ENCODE measurements at places on chromosomes 6 and 20.
A peak's percentile ranks its signal among the peaks of the same experiment; 100 is the strongest.

- no peak for DNase-seq
These were observed 53.3 kb upstream of the LGSN start for GRCh38 chr6:63372951-63373533.

DNA sequence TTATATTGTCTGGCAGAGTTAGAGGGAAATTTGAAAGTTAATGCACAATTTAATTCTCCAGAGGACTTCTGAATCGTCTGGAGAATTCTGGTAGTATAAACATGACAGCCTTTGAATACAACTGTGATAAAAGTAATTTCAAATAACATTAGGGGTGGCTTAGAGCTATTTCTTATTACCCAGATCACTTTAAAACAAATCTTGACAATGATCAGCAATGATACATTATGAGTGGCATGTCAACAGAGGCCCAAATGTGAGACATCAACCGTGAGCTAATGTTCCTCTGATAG lies 259.1 kb downstream of the HACE1 start:
- DNase-seq: no peak

DNA sequence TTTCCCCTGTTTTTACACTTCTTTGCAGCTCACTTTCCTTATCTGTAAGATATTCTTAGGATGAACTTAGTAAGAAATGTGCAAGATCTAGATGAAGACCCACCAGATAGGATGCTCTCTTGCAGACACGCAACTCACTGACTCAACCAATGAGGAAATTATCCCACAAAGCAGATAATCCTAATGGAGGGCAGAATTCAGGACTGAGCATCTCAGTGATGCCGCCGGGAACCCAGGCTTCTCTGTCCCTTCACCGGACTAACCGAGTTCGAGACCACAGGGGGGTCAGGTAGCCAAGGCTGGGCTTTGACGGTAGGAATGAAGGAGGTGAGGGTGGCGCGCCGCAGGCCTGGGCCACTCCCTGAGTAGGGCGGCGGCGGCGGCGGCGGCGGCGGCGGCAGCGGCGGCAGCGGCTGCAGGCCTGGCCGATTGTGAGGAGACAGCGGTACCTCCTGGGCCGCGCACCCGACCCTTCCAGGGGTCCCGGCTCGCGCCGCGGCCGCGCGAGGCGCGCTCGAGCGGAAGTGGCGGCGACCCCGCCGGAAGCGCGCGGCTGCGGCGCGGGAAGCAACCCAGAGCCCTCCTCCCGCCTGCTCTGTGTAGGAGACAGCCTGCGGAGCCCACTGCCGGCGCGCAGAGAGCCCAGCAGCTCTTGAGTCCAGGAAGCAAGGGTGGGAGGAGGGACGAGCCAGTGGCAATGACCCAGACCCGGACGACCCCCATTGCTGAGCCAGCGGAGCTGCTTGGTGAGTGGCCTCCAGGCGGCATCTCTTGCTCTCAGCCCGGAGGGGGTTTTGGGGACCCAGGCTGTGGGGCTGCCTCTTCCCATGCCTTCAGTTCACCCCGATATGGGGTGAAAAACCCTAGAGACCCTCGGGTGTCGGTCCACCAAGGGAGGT lies at the start of gene KHDC1:
Gene KHDC1 (minus strand): TSS at position 526 of the 899 bp plus-strand sequence. CDS start 20,679 bp downstream, outside the sequence.
- peak; percentile 35 for DNase-seq

GRCh38 chr6:129353067-129353466 lies 356.9 kb downstream of the ARHGAP18 start:
- no peak for DNase-seq

GRCh38 chr6:159110013-159110412 lies 59.2 kb upstream of the FNDC1 start:
- DNase-seq: no peak

DNA sequence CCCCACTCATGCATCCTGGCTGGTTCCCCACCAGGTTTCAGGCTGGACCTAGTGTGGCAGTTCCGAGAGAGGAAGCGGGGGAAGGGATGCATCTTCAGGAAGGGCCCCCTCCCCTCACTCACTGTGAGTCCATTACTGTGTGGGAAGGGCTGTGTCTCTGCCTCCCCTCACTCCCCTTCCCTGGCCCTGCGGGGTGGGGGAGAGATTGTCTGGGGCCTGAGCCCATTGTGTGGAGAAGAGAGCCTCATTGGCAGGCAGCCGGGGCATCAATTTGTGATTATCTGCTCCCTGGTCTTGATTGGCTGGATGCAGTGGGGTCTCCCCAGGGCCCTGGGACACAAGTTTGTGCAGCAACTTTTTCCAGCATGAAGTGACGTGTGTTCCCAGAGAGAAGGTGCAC lies 4.1 kb upstream of the MYT1 start:
- no peak for DNase-seq

- DNase-seq: no peak
These were observed 2.0 kb downstream of the MAN1A1 start for GRCh38 chr6:119347466-119348095.

DNA sequence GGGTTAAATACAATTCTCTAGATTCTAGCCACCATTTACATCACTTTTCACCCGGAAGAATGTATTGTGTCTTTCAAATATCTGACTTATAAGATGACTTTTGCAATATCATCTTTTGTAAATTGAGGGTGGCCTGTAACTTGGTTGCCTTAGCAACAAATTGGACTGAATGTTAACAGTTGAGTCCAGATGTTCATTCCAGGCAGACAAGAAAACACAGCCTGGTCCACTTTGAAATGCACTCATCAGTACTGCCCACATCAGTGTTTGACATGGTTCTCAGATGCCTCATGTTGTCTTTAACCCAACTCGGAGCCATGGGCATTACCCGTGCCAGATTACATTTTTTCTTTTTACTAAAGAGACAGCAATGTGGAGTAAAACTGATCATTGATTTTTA lies 781.6 kb upstream of the CHD6 start:
- no peak for DNase-seq

DNA sequence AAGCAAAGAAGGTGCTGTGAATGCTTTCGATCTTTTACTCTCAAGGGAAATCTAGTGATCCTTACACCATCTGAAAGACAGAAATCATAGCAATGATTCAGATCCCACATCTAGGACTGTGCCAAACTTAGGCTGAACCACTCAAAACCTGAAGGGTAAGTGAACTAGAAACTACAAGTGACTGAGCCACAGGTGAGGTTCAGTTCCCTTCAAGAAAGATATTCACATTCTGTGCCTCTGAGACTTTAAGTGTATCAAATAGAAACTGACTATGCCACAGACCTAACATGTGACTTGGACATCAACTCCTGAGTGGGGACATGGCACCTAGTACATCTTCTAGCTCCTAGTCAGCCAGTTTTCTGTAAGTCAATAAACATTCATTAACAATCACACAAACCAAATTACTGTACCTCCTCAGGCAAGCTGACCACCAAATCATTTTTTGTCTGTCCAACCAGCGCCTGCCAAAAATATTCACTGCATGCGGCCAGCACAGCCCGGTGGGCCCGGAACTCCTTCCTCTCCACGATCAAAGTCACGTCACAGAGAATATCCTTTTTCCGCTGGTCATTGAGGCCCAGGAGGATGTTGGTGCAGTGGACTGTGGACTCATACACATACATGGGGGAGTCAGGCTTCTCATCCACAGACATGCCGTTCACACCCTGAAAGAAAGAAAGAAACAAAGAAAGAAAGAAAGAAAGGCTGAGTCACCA lies 114.1 kb downstream of the GJA10 start:
- no peak for DNase-seq

GRCh38 chr6:168883410-168884049 lies 370.1 kb downstream of the THBS2 start:
- DNase-seq: no peak

DNA sequence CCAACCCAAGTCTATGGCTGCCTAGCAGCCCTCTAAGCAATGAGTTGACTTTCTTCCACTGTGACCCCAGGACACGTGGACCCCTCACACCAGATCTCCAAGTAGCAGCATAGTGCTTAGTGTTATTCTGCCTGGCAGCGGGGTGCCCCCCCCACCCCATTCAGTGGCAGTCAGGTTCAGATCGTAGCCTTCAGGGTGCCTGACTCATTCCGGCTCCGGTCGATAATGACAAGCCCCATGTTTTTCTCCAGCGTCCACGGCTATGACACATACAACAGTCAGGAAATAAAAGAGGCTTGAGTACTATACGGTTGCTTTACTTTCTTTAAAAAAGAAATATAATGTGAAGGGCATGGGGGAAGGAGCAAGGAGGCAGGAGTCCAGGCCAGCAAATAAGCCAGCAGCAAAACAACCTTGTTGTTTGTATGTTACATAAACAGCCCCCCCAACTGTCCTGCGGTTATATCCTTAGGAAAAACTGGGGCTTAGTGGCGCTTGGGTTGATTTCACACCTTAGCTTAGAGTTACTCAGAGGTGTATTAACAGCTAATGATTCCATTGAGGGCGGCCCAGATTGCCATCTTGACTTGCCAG lies 23.1 kb downstream of the GNAS start:
- no peak for DNase-seq

- no peak for DNase-seq
These were observed 288.0 kb upstream of the JAG1 start for GRCh38 chr20:10961651-10962288.

GRCh38 chr6:148611213-148611612 lies 135.6 kb upstream of the UST start:
- no peak for DNase-seq

- no peak for DNase-seq
These were observed 97.4 kb downstream of the BANF2 start for GRCh38 chr20:17797161-17797560.

GRCh38 chr6:47360388-47360787 lies 50.7 kb upstream of the TNFRSF21 start:
- no peak for DNase-seq

GRCh38 chr6:124964764-124965105 lies 2.5 kb downstream of the RNF217 start:
- DNase-seq: no peak
